ENCODE measurements at places on chromosomes 4 and X. TPM values are rescaled to one million over a fixed set of nuclear protein-coding genes. Genes with fewer than 3 reads are reported as not detected.

Gene CT45A6
- total RNA-seq, result not detected

Gene F8A2
- total RNA-seq, result not detected

Gene TRO
- total RNA-seq, result 0.74 TPM

Gene MYOZ2
- not detected for total RNA-seq

Gene GLOD5
- total RNA-seq, result not detected

Gene SCML2
- 6.8 TPM for total RNA-seq

Gene UNC5C
- not detected for total RNA-seq

Gene YTHDC1
- 39.8 TPM for total RNA-seq
